ENCODE measurements at places on chromosomes 5 and 9. TPM values are rescaled to one million over a fixed set of nuclear protein-coding genes. Genes with fewer than 3 reads are reported as not detected.

GRCh38 chr9:136079916-136080246, 15.2 kb downstream of the NACC2 start:
- no peak overlapping the region for H3K4me3 ChIP-seq
- no peak overlapping the region for H3K27ac ChIP-seq
- DNase-seq: peak; percentile 66
- H3K4me1 ChIP-seq: peaks cover 13% of the 10 kb centered on the region

DNA sequence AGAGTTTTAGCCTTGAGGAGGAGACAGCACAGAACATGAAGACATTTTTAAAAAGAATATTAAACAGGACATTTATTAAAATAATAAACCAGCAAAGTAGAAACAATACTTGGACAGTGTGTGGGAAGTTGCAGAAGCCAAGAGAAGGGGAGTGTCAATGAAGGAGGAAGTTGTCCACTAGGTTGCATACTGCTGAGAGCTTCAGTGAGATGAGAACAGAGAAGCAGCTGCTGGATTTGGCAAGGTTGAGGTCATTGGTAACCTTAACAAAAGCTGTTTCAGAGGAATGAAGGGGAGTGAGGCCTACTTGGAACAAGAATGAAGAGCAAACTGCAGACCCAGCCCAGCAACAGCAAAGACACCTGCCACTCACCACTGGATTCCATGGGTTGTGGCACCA, 11.4 kb downstream of the BHMT start:
- no peaks in the 10 kb centered on the region for H3K36me3 ChIP-seq
- H3K4me1 ChIP-seq: peaks cover 7% of the 10 kb centered on the region
- no peak overlapping the region for H3K4me3 ChIP-seq
- H3K27ac ChIP-seq: no peak overlapping the region
- no peak for DNase-seq
- H3K27me3 ChIP-seq: no peaks in the 10 kb centered on the region

- 0 out of 2 replicates have a peak overlapping the region, but pooled peaks have one; percentile 33 for H3K27ac ChIP-seq
- H3K27me3 ChIP-seq: no peaks in the 10 kb centered on the region
- H3K4me1 ChIP-seq: peaks cover 30% of the 10 kb centered on the region
- no peaks in the 10 kb centered on the region for H3K36me3 ChIP-seq
- H3K4me3 ChIP-seq: no peak overlapping the region
- DNase-seq: peak; percentile 87
These were observed 487.4 kb downstream of the ZNF608 start for GRCh38 chr5:124259017-124259416.

GRCh38 chr9:91949946-91950664, at the start of gene ROR2:
Gene ROR2, minus strand, starts transcription at chr9:91950228.
- DNase-seq: no peak
- no peak within 1 kb of the TSS for H3K4me3 ChIP-seq
- no peak within 1 kb of the TSS for H3K27ac ChIP-seq
- H3K36me3 ChIP-seq: no peaks in the 10 kb centered on the region
- H3K4me1 ChIP-seq: no peaks in the 10 kb centered on the region

IL4 gene
- total RNA-seq: not detected

UNC5A gene
- total RNA-seq: 3.6 TPM

- no peaks in the 10 kb centered on the region for H3K4me1 ChIP-seq
- H3K36me3 ChIP-seq: no peaks in the 10 kb centered on the region
- no peak for DNase-seq
- H3K27me3 ChIP-seq: peaks cover 91% of the 10 kb centered on the region
- H3K27ac ChIP-seq: no peak overlapping the region
- H3K4me3 ChIP-seq: no peak overlapping the region
These were observed 74.8 kb downstream of the GADD45G start for GRCh38 chr9:89679581-89679980.

GRCh38 chr5:133236976-133237375, 185.2 kb downstream of the HSPA4 start:
- H3K27ac ChIP-seq: no peak overlapping the region
- H3K4me1 ChIP-seq: peaks cover 30% of the 10 kb centered on the region
- no peak overlapping the region for H3K4me3 ChIP-seq
- no peaks in the 10 kb centered on the region for H3K27me3 ChIP-seq
- no peak for DNase-seq
- H3K36me3 ChIP-seq: no peaks in the 10 kb centered on the region

DNA sequence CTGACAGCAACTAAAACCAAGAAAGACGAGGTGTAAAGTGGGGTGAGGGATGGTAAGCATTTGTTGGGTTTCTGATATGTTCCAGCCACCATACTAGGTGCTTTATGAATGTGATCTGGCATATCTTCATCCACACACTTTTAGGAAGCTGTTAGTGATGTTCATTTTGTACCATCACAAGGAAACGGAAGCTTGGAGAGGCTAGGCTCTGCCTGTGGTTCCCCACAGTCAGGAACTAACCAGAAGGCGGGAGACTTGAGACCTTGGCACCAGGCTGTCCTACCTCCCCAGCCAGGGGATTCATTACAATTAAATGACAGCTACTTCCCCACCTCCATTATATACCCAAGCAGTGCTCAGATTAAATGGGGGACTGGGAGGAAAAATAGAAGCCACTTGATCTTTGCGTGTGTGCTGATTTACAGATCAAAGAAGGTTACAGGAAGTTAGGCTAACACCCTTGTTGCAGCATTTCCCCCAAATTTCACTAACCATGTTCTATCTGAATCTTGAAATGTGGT, 43.0 kb downstream of the SFXN1 start:
- no peak for DNase-seq
- no peaks in the 10 kb centered on the region for H3K27me3 ChIP-seq
- no peak overlapping the region for H3K4me3 ChIP-seq
- no peak overlapping the region for H3K27ac ChIP-seq
- peaks cover 14% of the 10 kb centered on the region for H3K36me3 ChIP-seq

CARTPT gene
- not detected for total RNA-seq

CTSV gene
- total RNA-seq: 47.3 TPM

DNA sequence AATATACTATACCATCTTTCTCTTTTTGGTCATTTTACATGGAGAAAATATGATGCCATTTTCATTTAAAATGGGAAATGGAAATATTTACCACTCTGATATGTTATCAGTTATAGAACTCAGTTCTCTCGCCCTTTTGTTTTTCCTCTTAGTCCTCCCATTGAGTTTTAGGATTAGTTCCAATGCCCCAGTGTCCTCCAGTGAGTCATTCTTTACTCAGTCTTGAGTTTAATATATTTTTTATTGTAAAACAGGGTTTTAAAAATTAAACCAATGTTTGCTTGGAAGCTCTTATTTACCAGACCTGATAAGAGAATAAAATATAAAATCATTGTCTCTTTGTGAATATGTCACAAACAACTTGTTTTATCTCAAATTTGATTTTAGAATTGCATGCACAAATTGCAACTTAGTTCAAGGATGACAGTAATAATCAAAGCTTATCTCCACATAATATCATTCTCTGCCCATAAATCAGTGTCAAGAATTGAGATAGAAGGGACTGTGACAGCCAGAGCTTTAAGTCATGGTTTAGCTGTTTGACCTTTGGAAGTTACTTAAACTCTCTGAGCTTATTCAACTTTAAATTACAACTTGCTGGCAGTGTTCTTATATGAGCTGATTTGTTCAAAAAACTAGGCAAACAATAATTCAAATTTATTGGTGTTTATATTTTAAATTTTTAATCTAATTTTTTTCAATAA, 166.4 kb downstream of the PAM start:
- no peaks in the 10 kb centered on the region for H3K27me3 ChIP-seq
- no peaks in the 10 kb centered on the region for H3K36me3 ChIP-seq
- no peak for DNase-seq
- no peak overlapping the region for H3K4me3 ChIP-seq

PHF24 gene
- total RNA-seq: not detected

GRCh38 chr5:180470966-180471582, 23.1 kb upstream of the CNOT6 start:
- no peaks in the 10 kb centered on the region for H3K27me3 ChIP-seq
- H3K27ac ChIP-seq: no peak overlapping the region
- H3K36me3 ChIP-seq: no peaks in the 10 kb centered on the region
- no peak for DNase-seq

GRCh38 chr9:122846371-122846940, 18.1 kb upstream of the PDCL start:
- H3K27ac ChIP-seq: no peak overlapping the region
- DNase-seq: no peak
- no peak overlapping the region for H3K4me3 ChIP-seq
- no peaks in the 10 kb centered on the region for H3K27me3 ChIP-seq
- no peaks in the 10 kb centered on the region for H3K4me1 ChIP-seq

All from PC-9 (cell line).